Effector memory CD4-positive, alpha-beta T cell (primary cell): ENCODE measurements at places on chromosomes 7 and 10.

DNA sequence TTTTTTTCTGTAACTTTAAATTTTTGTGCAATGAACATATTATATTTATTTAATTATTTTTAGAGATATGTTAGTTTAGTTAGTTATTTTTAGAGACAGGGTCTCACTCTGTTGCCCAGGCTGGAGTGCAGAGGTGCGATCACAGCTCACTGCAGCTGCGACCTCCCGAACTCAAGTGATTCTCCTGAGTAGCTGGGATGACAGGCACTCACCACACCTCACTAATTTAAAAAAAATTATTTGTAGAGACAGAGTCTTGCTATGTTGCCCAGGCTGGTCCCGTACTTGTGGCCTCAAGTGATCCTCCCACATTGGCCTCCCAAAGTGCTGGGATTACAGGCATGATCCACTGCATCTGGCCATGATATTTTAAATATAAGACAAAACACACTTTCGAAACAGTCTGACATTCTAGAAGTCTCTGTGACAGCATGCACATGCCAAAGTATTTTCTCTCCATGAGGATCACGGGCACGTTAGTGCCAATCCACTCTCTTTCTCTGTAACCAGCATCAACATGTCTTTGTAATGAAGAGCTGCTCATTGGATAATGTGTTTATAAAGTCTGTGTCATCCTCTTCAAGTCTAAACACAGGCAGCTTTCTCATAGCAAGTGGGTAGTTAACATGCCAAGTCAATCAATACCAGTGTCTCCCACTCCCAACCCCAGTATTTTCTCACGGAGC is 137.4 kb downstream of the GLI3 start:
- DNase-seq: no peak

- DNase-seq: no peak
Observed at GRCh38 chr7:120436487-120437060, 163.6 kb downstream of the KCND2 start.

- no peak for DNase-seq
Observed at GRCh38 chr7:30173058-30173897, 38.5 kb downstream of the MTURN start.

DNA sequence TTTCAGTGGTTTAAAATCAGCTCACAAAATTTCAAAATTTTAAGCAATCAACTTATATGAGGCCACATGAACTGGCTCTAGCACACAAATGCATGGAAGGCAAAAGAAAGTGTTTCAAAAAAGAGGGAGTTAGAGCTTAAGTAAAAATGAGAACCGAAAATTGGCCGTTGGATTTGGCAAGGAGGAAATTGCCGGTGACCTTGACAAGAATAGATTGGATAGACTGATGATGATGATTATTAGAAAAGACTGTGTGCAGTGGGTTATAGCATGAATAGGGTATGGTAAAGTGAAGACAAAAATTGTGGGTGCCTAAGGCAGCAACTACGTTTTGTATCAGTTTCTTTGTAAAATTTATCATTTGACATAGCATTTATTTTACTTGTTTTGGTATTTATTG is 175.7 kb downstream of the SEMA3D start:
- no peak for DNase-seq

- DNase-seq: no peak
Observed at GRCh38 chr10:66747451-66747850, 178.4 kb upstream of the LRRTM3 start.

GRCh38 chr7:5594616-5595544 is 171.2 kb upstream of the TNRC18 start:
- no peak for DNase-seq

- no peak for DNase-seq
Observed at GRCh38 chr10:13046851-13047528, 45.5 kb upstream of the CCDC3 start.

DNA sequence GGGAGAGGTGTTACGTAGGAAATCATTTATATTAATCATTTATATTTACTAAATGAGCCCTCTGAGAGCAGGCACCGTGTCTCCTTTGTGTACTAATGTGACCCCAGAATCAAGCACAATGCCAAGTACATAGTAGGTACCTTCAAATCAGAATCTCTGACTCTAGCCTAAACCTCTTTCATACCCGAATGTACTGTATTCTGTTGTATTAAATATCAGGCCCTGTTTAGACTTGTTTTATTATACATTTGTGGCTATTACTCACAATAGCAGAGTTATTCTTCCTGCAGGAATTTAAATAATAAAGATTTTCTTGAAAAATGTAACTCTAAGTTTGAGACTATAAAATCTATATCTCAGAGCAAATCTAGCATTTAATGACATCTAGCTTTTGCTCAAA is 297.3 kb downstream of the EXOC4 start:
- DNase-seq: no peak
